Caki2 (cell line): ENCODE measurements at places on chromosomes 11 and 22.

DNA sequence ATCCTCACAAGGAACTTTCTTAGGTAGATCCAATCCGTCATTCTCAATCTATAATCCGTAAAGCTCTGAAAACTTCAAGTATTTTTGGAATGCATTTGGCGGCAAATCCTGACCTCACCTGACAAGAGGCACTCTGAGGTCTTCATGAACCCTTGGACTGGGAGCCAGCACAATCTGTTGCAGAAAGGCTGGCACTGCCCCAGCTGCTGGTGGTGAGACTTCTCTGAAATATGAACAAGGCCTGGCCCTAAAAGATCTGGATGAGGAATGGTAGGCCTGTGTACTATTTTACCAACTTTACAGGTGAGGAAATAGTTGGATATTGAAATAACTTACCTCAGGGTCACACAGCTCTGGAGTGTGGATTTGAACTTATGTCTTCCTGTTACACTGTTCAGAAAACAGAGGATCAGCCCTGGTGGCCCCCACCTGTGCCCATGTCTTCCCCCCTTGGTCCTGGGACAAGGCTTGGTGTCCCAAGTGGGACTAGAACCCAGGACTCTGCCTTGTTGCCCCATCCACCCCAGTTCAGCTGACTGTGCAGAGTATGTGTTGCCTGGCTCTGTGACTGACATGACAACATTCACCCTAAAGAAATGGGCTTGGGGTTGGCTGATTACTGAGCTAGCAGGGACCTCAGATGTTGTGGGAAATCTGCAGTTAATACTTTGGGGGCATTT lies 471.4 kb downstream of the MN1 start:
- no peak for DNase-seq

DNA sequence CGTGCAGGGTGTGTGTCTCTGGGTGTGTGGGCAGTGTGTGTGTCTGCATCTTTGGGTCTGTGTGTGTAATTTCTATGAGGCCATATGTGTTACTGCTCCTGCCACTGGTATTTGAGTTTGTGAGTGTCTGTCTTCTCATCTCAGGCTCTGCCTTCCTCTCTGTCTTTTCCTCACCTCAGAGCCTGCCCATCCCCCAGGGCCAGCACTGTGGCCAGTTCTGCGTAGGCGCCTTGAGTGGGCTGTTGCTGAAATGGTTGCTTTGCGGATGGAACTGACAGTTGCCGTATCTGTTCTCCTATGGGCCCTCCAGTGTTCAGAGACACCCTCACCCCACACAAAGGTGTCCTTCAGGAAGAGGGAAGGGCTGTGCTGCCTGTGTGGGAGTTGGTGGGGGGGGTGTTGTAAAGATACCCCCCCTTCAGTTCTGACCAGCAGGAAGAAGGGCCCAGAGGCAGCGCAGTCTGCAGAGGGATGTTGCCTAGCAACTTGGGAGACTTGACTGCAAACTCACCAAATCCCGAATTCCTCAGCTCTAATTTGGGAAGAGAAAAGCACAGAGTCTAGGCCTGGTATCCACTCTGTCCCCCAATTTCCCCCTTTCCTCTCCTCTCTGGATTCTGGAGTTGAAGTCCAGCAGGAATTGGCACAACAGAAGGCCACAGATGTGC lies 2.0 kb upstream of the NRGN start:
- DNase-seq = no peak

DNA sequence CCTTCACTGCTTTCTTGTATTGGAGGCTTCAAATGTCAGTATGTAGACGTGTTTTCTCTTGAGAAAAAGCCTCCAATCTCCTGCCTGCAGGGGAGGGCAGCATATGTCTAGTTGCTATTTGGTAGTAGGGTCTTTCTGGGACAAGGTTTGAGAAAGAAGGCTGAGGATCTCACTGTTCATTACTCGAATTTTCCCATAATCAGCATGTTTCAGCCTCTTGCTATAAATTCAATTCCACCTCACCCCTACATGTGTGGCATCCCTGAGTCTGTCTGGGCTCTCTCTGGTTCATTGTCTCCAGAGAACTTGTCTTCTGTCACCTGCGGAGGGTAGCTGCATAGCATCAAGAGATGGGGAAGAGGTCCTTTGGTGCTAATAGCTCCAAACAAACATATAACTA lies 19.5 kb upstream of the CCDC83 start:
- no peak for DNase-seq

- DNase-seq = peak; percentile 87
Measured at GRCh38 chr11:66981976-66982578, 7.0 kb downstream of the C11orf86 start.

DNA sequence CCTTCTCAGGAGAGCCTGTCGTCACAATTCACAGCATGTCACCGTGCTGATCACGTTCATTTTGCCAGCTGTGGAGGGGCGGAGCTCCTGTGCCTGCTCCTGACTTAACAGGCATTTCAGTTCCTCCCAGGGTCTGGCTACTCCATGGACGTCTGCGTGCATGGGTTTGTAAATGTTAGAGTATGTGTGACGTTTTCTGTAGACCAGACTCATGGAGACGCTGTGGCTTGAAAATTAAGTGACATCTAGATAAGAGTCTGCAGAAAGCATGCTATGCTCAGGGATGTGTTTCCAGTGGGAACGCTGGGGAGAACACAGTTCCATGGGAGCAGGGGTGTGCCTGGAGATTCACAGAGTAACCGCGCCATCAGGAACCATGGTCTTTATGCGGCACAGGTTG lies 804.0 kb downstream of the TBC1D22A start:
- no peak for DNase-seq

DNA sequence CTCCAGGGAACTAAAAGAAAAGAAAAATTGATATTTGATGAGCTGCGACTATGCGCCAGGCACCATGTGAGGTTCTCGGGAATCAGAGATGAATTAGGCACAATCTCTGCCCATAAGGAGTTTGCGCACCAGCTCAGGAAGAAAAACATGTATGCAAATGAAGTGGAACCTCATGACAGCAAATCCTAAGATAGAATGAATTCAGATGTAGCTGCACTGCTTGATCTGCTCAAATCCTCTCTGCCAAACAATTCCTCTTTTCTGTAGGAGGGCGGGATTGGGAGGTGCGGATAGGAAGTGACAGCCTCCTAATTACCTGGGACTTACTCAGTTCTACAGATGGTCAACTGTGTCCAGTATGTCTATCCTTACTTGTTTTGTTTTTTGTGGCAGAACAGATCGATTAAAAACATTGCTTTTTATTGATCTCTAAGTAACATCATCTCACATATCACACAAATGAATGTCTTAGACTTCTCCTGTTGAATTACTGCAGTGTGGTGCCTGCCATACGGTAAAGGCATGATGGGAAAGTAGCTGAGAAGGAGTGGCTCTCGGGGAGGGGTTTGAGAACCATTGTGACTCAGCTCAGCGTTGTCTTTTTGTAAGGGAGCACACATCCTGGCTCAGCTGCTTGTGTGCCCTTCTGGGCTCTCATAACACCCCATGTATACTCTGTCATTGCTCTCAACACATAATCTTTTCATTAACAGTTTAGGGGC lies 13.9 kb downstream of the CRTAM start:
- peak; percentile 44 for DNase-seq

DNA sequence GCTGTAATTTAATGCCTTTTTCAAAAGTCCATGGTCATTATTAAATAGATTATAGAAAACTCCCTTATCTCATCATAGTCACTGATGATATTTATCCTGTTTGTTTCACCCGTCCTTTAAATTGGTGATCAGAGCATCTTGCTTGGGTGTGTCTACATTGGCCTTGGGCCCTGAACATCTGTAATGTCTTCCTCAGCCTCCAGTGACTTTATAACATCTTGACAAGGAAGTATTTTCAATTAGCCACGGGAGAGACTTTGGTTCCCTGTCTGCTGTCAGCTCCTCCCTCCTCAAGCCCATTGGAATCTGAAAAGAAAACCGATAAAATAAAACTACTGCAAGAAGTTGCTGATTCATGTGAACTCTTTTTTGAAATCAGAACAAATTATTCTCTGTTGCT lies 116.9 kb upstream of the TTC12 start:
- DNase-seq = no peak

DNA sequence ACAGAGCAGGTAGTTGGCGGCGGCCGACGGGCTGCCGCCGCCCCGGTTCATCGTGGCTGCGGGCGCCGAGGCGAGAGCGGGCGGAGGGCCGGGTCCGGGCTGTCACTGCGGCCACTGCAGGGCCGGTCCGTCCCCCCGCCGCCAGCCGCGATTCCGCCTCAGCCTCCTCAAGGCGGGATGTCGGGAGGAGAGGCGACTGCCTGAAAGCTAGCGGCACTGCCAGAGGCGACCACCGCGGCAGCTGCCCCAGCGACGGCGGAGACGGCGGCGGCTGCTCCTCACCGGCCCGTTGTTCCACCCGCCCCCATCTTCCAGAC lies 234 bp downstream of the SESN3 start:
- no peak for DNase-seq

DNA sequence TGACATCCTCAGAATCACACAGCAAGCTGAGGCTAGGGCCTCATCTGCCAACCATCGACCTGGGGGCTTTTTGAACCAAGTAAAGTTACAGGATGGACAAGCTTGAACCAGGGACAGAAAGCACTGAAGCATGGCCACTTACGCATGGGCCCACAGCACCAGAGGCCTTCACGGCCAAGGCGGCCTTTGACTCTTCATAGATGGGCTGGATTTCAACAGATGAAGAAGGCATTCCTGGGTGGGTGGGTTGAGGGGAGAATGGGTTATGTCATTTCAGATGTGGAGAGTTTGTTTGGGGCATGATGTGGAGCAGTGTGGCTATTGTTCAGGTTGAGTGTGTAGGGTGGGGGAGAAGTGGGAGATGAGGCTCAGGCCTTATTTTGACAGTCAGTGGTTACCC lies 60.2 kb downstream of the LRRC32 start:
- no peak for DNase-seq

- DNase-seq = no peak
Measured at GRCh38 chr11:92822410-92822809, 147.0 kb upstream of the MTNR1B start.

- DNase-seq = no peak
Measured at GRCh38 chr22:23553924-23554870, 25.9 kb downstream of the IGLL1 start.

GRCh38 chr11:134853992-134854991 lies 442.2 kb upstream of the B3GAT1 start:
- no peak for DNase-seq

DNA sequence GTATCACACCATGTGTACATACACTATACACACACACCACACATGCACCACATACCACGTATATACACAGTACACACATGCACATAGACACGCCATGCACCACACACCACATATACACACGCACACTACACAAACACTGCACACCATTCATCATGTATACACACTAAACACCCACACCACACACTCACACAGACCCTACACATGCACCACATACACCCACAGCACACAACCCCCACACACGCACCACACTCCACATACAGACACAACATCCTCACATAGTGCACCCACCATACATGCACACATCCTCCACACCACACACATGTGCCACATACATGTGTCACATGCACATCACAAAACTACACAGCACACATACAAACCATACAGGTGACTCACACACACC lies 397.1 kb downstream of the TBC1D22A start:
- no peak for DNase-seq

DNA sequence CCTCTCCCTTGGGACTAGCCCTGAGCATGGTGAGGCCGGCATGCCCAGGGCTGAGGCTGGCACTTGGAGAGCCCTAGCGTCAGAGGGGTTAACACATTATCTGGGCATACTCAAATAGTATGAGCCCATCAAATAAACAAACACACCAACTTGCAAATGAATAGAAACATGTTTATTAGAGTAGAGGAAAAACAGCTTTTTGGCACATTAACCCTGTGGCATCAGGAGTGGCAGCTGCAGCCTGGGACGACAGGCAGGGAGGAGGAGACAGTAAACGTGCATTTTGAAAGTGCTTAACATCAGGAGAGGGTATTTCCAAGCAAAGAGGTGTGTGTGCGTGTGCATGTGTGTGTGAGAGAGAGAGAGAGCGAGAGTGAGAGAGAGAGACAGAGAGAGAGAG lies 684.9 kb downstream of the NTM start:
- no peak for DNase-seq

DNA sequence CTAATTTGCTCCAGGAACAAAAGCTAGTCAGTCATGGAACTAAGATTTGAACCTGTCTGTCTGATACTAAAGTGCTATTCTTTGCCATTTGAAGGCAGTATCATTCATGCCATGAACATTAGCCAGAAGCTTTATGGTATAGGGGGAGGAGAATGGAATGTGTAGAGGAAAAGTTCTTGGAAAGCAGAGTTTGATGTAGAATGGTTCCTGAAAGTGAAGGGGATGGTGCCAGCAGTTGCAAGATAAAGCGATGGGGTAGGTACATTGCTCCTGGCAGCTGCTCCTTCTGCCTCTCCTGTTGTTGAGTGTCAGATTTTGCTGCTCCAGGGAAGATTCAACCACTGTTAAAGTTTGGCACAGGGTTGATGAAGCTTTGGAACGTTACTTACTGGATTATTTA lies 53.4 kb downstream of the ARHGAP42 start:
- no peak for DNase-seq

- DNase-seq = peak; percentile 33
Measured at GRCh38 chr11:88360141-88360540, 22.6 kb upstream of the CTSC start.

- no peak for DNase-seq
Measured at GRCh38 chr11:20547411-20547810, 52.0 kb upstream of the SLC6A5 start.

DNA sequence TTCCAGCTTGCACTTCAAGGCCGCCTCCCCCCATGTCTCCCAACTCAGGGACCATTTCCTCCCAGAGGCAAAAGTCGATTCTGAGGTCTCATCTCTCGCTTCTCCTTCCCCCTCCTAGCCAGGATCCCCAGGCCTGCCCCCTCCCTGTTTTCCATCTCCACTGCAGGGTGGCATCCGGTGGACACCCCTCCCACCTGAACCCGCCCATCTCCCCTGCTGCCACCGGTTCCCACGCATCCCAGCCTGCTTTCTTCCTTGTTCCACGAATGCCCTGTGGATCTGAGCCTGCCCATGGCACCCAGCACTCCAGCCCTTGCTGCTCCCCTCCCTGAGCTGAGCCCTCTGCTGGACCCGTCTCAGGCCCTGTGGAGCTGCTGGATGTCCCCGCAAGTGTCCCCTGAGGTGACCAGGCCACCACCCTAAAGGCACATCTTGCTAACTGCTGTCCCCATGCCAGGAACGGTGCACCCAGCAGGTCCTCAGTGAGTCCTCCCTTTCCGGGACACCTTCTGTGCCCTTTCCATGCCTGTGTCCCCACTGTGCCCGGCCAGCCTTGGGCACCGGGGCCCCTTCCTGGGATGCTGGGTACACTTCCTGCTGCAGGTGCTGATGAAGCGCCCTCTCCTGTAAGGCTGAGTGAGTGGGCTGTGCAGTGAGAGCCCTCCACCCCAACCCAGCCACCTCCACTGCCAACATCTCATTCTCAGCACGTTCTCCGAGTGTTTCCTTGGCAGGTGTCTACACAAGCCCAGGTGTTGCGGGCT lies 936 bp downstream of the IL17REL start:
- DNase-seq = no peak

DNA sequence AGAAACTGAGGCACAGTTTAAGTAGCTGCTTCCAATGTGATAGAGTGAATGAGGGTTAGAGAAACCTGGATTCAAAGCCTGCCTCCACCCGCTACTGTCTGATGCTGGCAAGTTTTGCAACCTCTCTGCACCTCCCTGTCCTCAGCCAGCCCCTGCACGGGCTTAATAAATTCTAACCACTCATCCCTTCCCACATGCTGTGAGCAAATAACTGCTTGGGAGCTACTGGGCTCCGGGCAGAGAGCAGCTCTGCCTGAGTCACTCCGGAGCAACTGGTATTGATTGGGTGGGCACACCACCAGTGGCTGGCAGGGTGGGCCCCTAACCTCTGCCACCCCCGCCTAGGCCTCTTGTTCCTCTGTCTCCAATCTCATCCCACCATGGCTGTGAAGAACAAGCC lies 104.3 kb upstream of the SYT13 start:
- no peak for DNase-seq

GRCh38 chr11:31814176-31814868 lies 3.2 kb upstream of the PAX6 start:
- no peak for DNase-seq
